ENCODE measurements at places on chromosomes 16 and 17. TPM values are rescaled to one million over a fixed set of nuclear protein-coding genes. Genes with fewer than 3 reads are reported as not detected.

TCAP gene
- total RNA-seq = 0.24 TPM

AKTIP gene
- 42.1 TPM for total RNA-seq

CLEC19A gene
- total RNA-seq = not detected

DNA sequence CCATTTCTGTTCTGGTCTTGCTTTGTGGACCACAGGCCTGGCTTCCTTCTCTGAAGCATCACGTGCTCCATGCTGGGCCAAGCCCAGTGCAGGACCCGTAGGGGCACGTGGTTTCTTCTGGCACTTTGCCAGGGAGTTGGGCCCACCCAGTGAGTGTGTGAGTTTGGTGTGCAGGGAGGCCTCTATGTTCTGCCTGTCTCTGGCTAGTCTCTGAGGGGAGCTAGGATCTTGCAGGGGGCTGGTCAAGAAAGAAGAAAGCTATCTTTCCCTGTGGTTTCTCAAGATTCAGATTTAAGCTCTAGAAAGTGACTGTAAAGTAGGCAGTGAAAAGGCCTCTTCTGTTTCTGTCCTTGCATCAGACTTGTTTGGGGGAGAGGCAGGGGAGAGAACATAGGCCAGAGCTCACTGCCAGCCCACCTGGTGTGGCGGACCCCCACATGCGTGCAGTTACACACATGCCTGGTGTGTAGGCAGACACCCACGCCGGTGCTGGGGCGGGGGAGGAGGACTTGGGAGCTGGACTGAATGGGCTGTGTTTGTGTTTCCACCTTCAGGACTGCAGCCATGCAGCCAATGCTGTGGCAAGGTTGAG lies 11.8 kb downstream of the LASP1 start:
- no peaks in the 10 kb centered on the region for H3K36me3 ChIP-seq
- no peaks in the 10 kb centered on the region for H3K27me3 ChIP-seq
- peak; percentile 87 for DNase-seq
- no peak overlapping the region for H3K27ac ChIP-seq

PRR29 gene
- total RNA-seq = 1.8 TPM

GRCh38 chr17:43780135-43780534 lies at the start of gene CFAP97D1:
CFAP97D1 (plus strand) TSS chr17:43780435; CDS start chr17:43780463, 28 bp downstream.
- no peaks in the 10 kb centered on the region for H3K36me3 ChIP-seq
- H3K4me1 ChIP-seq = peaks cover 4% of the 10 kb centered on the region
- no peak for DNase-seq
- peak within 1 kb of the TSS; percentile 78 for H3K4me3 ChIP-seq
- H3K27me3 ChIP-seq = no peaks in the 10 kb centered on the region
- peak within 1 kb of the TSS; percentile 87 for H3K27ac ChIP-seq

GRCh38 chr17:76046064-76046463 lies 19.0 kb upstream of the EVPL start:
- H3K36me3 ChIP-seq = no peaks in the 10 kb centered on the region
- H3K4me1 ChIP-seq = no peaks in the 10 kb centered on the region
- no peak overlapping the region for H3K4me3 ChIP-seq
- DNase-seq = no peak
- H3K27ac ChIP-seq = no peak overlapping the region

NXPH3 gene
- total RNA-seq = 9.6 TPM
